ENCODE measurements at places on chromosomes 16 and 17.

- no peak for DNase-seq
These were observed 36.4 kb downstream of the SLC7A5 start for GRCh38 chr16:87832741-87833502.

DNA sequence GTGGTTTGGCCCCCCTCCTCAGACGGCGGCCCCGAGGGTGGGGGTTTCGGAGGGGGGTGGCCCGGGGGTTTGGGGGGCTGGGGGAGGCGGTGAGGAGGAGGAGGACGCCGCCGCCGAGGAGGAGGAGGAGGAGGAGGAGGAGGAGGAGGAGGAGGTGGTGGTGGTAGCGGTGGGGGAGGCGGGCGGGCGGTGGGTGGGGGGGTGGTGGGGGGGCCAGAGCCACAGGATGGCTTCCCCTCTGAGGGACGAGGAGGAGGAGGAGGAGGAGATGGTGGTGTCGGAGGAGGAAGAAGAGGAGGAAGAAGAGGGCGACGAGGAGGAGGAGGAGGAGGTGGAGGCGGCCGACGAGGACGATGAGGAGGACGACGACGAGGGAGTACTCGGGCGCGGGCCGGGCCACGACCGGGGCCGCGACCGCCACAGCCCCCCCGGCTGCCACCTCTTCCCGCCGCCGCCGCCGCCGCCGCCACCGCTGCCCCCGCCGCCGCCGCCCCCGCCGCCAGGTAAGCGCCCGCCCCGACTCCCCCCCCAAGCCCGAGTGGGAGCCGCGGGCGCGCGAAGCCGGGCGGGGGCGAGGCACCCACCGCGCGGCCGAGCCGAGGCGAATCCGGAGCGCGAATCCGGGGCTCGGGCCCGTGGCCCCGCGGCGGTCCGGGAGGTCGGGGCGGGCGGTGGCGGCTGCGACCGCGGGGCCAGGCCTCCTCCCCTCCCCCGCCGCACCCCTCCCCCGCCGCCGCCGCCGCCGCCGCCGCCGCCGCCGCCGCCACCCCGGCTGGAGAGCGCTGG, 3.8 kb upstream of the CHD3 start:
- DNase-seq, result peak; percentile 77

- no peak for DNase-seq
These were observed 17.6 kb downstream of the ACE start for GRCh38 chr17:63494300-63494928.

DNA sequence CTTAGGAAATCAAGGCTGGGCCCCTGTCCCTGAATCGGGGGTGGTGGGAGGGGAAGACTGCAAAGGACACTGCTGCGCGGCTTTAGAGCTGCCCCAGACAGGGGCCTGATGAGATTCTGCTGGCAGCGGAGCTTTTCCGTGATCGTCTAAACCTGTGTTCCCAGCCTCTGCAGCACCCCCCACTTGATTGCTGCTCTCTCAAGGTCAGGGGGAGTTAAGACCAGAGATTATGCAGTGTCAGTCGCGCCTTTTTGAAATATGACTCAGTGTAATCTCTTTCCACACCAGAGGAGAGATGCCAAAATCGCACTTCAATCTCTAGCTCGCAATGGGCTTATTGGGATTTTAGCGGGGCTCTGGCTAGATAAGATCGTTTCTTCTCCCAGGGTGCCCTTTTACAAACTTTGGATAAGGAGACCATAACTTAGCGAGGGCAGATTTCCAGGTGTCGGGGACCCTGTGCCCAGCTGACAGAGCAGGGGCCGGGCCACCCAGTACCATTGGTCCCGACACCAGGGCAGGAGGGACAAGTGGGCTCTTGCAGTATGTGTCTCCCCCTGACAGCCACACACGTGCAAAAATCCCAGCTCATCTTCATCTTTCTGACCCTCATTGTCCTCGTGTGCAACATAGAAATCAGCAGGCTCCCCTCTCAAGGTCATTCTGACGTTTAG, 87.0 kb downstream of the IRX3 start:
- DNase-seq, result no peak

Measured in upper lobe of right lung (tissue), 1 donor.